Stimulated activated CD8-positive, alpha-beta memory T cell treated with anti-CD3 and anti-CD28 coated beads, Interleukin-4, amount 100 ng/mL, for 4 hours (primary cell): ENCODE measurements at places on chromosomes 4 and X.

DNA sequence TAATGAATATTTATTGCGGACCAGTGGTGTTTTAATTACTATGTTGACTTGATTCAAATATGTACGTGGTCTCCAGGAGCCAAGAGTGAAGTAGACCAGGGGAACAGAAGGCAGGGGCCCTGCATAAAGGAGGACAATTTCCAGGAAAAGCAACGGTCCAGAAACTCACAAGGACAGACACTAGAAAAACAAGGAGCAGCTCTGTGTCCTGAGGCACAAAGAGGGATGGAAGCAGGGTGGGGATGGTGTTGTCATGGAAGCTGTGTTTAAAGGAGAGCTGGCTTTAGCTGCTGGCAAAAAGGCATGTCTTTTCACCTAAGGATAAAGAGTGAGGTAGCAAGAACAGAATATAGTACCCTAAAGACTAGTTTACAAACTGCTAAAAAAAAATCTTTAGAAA is 254.1 kb upstream of the TENM3 start:
- no peak for DNase-seq

DNA sequence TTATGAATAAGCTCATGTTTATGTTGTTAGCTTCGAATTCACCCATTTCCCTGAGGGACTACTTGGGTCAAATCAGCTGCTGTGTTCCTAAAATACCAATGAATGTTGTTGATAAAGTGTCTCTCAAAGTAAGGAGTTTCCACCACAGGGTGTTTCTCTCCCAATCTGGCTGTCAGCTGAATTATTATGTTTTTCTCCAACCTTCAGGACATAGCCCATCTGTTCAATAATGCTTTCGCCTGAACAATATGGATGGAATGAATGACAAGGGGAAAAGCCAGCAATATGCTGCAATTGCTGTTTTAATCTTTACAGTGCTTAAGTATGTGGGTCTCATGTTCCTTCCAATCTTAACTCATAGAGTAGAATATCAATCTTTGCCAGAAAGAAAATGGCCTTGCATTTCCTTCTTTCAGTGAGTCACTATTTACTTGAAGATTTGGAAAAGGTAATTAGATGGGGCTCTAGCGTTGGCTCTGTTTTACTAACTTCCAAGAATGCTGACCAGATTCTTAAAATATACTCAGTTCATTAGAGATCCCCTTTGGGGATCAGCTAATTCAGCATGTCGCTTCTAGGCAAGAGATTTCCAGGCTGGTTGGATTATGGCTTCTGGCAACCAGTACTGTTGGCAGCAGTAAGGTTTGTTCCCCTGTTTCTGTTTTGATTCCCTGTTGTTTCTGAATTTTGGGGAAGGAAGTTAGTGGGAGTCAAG is 410.5 kb downstream of the PPP3CA start:
- DNase-seq = no peak

- DNase-seq = no peak
These were observed 49.9 kb downstream of the ADGRG2 start for GRCh38 chrX:19072372-19072771.

DNA sequence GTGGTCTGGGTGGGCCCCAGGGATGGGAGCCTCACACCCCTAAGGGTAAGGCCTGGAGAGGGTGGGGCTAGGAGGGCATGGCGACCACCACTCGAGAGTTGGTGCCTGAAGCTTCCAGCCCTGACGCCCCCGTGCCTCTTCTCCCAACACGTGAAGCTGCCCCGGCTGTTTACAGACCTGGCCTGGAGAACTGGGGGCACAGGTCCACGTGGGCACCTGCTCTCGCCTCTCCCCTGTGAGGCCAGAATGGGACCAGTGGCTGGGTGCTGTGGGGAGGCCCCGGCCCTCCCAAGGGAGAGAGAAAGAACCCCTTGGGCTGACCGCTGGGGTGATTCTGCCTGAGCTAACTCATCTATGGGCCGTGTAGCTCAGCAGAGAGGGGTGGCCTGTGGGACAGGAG is 15.5 kb downstream of the NAT8L start:
- DNase-seq = no peak

GRCh38 chrX:10519278-10519677 is 101.1 kb downstream of the MID1 start:
- DNase-seq = no peak

DNA sequence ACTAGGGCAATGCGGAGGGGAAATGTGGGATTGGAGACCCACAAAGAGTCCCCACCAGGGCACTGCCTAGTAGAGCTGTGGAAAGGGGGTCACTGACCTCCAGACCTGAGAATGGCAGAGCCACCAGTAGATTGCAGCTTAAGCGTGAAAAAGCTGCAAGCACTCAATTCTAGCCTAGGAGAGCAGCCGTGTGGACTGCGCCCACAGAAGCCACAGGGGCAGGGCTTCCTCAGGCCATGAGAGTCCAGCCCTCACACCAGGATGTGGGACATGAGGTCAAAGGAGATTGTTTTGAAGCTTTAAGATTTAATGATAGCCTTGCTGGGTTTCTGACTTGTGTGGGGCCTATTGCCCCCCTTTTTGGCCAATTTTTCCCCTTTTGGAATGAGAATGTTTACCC is 379.0 kb downstream of the INPP4B start:
- no peak for DNase-seq

GRCh38 chr4:159743971-159744370 is 641.1 kb downstream of the RAPGEF2 start:
- DNase-seq = no peak

GRCh38 chrX:71504346-71504745 is 28.6 kb upstream of the OGT start:
- no peak for DNase-seq

GRCh38 chr4:87491436-87491835 is 37.7 kb downstream of the SPARCL1 start:
- no peak for DNase-seq

DNA sequence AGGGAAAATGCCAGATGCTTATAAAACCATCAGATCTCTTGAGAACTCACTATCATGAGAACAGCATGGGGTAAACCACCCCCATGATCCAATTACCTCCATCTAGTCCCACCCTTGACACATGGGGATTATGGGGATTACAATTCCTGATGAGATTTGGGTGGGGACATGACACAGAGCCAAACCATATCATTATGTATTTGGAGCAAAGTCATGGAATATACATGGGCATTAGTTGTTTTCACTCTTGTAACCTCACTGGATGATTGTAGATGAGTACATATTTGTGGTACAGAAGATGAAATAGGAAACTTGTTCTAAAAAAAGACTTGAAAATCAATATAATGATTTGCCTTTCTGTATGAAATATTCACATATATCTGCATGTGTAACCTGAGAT is 674.5 kb upstream of the BOD1L1 start:
- DNase-seq = no peak

- no peak for DNase-seq
These were observed 734.3 kb downstream of the STIM2 start for GRCh38 chr4:27594922-27595321.

DNA sequence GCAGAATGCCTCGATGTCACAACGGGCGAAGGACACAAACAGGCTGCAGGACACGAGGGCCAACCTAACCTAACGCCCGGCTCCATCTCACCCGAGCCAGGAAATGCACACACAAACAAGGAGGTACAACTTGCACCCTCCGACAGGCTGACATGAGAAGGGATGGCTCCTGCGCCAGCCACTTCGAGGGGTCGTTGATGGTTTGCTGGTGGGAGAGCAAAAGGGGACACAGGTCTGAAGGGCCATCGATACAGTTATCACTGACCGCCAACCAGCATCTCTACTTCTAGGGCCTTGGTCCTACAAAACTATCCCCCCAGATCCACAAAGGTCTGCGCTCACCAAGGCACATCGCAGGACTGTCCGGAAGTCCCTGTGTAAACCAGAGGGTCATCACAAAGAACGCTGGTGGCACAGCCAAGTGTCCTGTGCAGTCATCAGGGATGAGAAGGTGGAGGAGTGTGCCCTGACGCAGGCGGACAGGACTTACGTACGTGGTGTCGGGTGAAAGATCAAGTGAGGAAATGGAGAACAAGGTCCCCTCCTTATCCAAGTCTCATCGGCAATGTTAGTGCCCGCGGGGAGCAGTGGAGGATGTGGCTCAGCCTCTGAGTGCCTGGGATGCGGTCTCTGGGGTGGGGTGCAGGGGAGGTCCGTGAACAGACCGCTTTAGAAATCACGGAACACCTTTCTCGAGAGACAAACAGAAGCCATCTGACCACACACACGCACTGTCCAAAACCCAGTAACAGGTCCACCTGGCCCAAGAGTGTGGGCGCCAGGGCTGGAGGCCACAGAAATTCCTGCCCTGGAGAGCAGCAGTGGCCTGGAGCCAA is 7.0 kb downstream of the MXD4 start:
- DNase-seq = no peak

- no peak for DNase-seq
These were observed 147.5 kb downstream of the NPFFR2 start for GRCh38 chr4:72179342-72179741.

GRCh38 chr4:183645326-183645725 is 13.7 kb downstream of the RWDD4 start:
- DNase-seq = no peak

DNA sequence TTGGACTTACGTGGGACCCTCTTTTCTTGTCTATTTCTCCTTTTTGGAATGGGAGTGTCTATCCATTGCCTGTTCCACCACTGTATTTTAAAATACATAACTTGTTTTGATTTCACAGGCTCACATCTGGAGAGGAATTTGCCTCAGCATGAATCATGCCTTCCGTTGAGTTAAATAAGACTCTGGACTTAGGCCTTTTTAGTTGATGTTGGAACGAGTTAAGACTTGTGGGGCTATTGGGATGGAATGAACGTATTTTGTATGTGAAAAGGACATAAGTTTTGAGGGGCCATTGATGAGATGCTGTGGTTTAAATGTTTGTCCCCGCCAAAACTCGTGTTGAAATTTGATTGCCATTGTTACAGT is 66.2 kb downstream of the BEX3 start:
- no peak for DNase-seq

DNA sequence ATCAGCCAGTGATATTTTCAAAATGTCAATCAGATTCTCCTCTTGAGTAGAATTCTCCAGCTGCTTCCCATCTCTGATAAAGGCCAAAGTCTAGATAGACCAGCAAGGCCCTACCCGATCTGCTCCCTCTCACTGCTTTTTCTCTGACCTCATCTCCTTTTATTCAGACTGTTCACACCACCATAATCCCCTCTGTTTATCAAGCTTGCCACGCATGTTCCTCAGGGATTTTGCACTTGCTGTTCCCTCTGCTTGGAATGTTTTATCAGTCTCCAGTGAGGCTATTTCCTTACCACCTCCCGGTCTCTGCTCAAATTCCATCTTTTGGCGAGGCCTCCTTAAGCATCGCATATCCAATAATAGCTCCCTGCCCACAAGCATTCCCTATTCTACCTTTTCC is 20.1 kb downstream of the NOCT start:
- DNase-seq = no peak

- no peak for DNase-seq
These were observed 202.0 kb downstream of the SMIM20 start for GRCh38 chr4:26116057-26116456.

DNA sequence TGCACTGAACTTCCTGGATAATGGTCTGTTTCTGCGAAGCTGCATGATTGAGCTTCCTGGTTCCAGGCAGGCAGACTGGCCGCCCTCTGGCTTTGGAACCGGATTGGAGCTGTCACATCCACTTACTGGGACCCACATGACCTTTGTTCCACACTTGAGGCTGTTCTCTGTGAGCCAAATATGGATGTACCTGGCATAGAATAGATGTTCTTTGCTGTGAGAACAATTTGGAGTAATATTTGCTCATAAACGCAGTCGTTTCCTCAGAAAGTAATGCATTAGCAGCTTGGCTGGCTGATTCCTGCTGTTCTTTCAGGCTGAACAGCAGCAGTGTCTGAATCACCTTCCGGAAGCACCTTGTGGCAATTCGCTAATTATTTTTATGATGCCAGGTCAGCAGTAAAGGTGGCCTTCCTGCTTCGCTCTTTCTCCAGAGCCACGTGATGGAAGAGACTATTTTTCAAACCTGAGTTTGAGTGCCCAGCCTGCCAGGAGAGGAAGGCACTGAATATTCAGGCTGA is 78.1 kb upstream of the BOD1L1 start:
- no peak for DNase-seq

- no peak for DNase-seq
These were observed 62.9 kb upstream of the TXK start for GRCh38 chr4:48196758-48197504.

DNA sequence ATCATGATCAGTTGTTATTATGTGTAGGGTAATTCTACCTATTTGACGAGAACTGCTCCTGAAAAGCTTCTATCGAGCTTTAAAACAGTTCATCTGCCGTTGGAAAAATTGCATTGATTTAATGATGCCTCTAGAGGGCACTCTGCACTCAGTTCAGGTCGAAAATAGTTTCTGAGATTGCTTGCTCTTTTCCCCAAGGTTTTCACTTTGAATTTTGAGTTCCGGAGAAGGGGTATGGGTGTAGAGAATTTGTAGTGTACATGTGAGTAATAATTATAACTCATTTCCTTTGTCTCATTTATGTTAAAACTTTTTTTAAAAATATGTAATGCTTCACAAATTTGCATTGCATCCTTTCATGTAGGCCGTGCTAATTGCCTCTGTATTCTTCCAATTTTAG is 28.4 kb upstream of the TNIP3 start:
- no peak for DNase-seq

DNA sequence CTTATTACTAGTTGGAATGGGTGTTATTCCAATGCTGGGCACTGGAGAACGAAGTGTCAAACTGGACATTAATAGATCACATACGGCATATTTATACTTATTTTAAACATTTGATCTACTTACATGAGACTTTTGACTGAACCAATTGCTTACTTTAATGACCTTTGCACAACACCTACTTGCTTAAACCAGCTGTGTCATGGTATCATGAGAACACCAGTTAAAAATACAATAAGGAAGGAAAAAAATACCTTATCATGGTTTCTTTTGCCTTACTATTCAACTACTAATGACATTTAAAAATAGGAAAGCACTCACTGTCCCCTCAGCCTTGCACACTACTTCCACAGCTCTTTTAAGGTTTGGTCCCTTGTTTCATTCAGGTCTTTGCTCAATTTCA is 146.9 kb downstream of the FAM13A start:
- no peak for DNase-seq

- DNase-seq = no peak
These were observed 129.5 kb downstream of the LARP7 start for GRCh38 chr4:112766422-112766821.

GRCh38 chrX:71118985-71119535 is 664 bp downstream of the MED12 start:
- DNase-seq = no peak

DNA sequence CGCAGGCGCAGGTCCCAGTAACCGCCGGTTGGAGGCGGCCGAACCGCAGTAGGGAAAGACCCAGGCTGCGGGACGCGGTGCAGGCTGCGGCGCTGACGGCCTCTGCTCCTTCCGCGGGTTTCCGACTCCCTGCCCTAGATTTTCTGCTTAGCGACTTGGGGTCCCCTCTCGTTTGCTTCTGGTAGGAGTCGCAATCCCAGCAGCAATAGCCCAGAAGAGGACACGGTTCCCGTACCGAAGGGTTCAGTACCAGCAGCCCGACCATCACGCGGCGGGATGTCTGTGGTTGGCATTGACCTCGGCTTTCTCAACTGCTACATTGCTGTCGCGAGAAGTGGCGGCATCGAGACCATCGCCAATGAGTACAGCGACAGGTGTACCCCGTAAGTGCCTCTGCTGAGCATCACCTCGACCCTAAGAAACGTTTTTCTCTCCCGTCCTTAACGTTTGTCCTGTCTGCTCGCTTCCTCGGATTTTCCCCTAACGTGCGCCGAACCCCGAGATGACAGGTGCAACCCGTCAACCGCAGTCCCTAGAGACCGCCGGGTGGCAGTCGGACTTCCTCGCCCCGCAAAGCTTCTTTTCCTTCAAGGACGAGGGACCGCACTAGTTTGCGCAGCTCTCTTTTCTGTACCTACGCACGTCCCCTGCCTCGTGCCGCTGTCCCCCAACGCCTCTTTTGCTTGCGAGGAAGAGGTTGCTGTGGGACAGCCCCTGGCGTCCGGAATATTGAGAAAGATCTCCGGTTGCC is at the start of gene HSPA4L:
HSPA4L (plus strand) TSS at position 48 of the 751 bp plus-strand sequence; CDS start at position 277, 229 bp downstream.
- no peak for DNase-seq
